ENCODE measurements at places on chromosomes 3 and 15.

- no peak for DNase-seq
Measured at GRCh38 chr3:11640009-11640673, 3.6 kb downstream of the VGLL4 start.

- DNase-seq = no peak
Measured at GRCh38 chr3:55333923-55334322, 153.2 kb downstream of the WNT5A start.

DNA sequence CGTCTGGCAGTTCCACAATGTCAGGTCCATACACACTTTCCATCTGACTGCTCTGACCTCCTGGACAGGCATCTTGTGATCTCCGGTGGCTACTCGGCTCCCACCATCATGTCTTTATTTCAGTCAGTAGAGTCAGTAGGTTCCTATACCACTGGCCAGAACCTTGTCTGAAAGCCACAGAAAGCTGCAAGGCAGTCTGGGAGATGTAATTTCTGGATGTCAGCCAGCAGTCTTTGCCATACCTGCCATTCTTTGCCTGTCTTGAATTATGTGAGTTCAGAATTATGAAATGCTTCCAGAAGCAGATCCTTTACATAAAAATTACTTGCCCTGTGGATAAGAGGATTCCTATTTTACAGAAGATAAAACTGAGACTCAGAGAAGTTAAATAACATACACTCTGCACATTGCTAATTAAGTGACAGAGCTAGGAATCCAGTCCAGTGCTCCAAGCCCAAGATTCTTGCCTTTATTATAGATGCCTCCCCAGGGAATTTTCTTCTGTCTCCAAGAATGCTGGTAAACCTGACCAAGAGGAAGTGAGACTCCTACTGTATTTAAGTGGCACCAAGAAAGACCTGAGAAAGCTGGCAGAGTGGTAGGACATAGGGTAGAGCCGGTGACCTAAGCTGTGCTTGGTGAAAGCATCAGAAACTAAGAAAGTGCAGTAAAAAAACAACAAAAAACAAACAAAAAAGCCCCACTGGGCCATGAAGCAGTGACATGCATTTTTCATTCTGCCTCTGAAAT is 75.6 kb downstream of the IQCH start:
- DNase-seq = no peak

DNA sequence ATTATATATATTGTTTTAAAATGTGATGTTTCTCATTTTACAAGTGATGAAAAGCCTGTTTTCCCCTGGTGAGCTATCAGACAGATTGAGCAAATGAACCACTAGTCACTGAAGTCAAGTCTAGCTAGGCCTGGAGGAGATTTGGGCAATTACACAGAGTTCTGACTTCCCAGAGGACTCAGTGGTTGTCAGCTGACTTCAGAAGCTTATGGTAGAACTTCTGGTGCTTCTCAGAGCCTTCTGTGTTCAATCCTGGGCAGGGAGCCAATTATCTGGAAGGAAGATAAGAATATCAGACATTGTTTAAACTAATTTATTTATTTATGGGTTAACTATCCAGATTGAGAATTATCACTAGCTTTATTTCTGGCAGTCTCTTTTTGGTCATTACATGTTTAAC is 37.7 kb upstream of the NAALADL2 start:
- no peak for DNase-seq

DNA sequence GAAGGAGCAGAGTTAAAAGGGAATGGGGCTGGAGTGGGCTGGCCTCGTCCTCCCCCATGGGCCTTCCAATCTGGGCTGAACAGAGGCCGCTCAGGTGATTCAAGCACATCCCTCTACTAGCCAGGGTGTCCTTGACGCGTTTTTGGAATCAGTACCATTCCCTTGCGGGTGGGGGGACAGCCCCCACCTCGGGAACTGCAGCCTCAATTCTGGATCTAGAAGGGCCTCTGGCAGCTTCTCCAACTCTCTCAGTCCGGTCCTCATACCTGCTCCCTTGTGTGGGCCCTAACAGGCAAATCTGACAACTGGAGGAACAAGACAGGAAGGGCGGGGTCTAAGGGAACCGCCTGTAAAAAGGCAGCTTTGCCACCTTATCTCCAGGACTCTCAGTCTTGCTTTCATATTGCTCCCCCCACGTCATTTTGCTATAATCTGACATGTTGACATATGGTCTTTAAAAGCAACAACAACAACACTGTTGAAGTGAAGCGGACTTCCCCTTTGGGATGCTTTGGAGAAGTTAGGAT is 802 bp upstream of the CHRNB4 start:
- DNase-seq = no peak

DNA sequence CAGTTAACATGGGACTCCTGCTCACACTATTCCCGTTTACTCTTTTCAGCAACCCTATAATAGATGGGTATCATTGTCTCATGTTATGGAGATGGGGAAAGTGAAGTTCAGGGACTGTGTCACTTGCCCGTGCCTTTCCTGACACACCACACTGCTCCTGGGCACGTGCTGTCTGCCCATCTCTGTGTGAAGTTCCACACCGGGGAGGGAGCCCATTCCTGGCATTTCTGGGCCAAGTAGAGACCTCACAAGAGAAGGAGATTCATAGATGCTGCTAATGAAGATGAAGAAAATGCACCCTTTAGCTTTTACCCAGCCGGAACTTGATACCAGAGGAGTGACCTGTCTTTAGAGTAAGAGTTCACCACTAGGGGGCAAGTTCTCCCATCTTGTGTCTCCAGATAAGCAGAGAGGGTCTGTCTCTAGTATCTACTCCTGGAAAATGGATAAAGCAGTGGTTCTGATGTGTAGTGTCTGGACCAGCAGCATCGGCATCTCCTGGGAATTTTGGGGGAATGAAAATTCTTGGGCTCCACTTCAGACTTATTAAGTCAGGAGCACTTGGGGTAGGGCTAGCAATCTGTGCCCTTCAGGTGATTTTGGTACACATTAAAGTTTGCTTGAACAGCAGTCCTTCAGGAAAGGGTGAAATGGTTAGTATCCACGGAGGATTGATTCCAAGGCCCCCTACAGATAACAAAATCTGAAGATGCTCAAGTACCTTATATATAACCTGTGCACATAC is 2.0 kb upstream of the TOPBP1 start:
- no peak for DNase-seq

DNA sequence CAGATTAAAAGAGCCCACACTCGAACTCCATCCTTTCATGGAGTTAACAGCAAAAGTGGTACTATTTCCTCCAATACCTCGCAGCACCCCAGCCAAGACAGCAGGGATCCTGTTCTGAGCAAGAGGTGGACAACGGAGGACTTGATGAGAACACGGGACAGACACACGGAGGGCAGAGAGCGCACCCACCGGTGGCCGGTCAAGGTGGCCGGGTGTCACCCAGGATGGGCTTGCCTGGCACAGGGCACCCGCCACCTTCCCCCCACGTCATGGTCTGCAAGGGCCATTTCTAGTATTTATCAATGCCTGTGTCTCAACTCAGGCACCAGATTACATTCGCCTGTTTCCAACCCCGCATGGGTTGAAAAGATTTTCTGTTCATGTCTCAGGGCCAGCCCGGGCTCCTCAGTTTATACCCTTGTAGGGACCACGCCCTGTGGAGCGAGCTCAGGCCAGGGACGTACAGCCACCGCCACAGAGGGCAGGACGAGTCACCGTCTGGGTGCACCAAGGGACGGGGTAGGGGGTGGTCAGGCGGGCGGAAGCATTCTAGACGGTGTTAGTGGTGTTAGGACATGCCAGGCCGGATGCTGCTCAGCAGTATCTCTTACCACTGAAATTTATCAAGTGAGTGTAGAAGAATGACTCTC is 64.2 kb downstream of the CYFIP1 start:
- DNase-seq = no peak

GRCh38 chr3:7760718-7761117 is 740.9 kb upstream of the LMCD1 start:
- DNase-seq = no peak

GRCh38 chr3:148924562-148924961 is 59.5 kb downstream of the CPA3 start:
- no peak for DNase-seq

DNA sequence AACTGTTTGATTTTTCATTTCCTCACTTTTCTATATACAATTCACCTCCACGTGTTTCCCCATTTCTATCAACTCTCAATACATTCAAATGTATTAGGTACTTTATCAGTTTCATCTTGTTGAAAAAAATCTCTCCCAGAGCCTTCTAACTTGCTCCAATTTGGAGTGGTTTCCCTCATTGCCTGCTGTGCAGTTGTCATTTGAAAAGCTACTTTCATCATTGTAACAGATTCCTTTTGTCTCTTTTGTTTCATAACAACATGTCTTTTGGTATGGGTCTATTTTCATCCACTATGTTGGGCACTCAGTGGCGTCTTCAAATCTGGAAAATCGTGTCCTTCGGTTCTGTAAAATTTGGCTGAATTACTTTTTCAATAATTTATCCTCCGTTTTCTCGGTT is 75.0 kb downstream of the NR2E3 start:
- no peak for DNase-seq

GRCh38 chr3:38133557-38134405 is 3.1 kb downstream of the ACAA1 start:
- no peak for DNase-seq

GRCh38 chr15:36422631-36423030 is 156.8 kb upstream of the CDIN1 start:
- no peak for DNase-seq

- no peak for DNase-seq
Measured at GRCh38 chr3:151002003-151002981, 29.8 kb upstream of the CLRN1 start.

- no peak for DNase-seq
Measured at GRCh38 chr3:169150343-169150742, 513.2 kb downstream of the MECOM start.

GRCh38 chr3:20185331-20185678 is 701 bp downstream of the SGO1 start:
- no peak for DNase-seq

GRCh38 chr3:197942956-197943556 is 6.9 kb upstream of the RPL35A start:
- no peak for DNase-seq

DNA sequence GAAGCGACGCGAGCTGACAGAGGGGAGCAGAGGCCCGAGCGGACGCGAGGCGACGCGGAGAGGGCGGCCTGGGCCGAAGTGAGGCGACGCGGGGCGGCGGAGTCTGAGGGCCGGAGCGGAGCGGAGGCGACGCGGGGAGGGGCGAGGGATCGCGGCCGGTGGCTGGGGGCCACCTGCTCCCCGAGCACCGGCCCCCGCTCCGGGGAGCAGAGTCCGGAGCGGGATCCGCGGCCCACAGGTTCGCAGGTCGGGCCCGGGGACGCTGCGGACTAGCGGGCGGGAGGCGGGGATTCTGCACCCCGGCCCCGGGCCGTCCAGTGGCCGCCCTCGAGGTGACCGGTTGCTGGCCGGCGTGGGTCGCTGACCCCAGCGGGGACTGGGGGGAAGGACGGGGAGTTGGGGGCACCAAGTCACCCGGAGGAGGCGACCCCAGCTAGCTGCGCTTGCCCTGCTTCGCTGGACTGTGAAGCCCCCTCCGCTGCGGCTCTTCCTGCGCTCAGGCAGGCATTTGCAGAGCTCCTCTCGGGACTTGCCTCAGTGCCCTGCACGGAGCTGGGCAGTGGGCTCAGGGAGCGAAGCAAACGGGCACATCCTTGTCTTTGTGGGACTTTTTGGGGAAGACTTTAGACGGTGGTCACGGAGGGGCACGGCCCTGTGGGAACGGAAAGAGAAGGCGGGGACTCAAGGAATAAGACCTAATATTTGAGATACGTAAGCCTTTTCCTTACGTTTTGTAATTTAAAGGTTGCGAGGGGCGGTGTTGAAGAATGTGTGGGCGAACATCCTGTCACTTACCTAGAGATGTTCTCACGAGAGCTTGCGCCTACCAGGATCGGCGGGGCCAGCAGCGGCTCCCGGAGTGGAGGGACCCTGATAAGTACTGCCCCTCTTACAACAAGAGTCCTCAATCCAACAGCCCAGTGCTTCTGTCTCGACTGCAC is 566 bp downstream of the HMCES start:
- peak; percentile 20 for DNase-seq

DNA sequence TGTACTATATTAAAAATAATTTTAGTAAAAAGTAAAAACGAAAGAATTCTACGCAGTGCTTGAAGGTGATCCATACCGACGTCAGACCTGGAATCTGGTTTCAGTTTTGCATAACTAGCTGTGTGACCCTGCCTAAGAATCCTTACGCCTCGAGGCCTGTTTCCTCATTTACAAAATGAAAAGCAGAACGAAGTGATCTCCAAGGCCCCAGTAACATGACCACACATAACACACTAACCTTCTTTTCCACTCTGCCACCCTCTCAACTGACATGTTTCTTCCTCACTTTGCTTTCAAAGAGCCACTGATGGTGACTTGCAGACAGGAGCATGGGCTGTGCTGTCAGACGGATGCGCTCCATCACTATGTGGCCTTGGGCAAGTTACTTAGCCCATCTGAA is 4.8 kb downstream of the MESD start:
- no peak for DNase-seq

GRCh38 chr15:92076541-92076940 is 223.0 kb downstream of the SLCO3A1 start:
- no peak for DNase-seq

DNA sequence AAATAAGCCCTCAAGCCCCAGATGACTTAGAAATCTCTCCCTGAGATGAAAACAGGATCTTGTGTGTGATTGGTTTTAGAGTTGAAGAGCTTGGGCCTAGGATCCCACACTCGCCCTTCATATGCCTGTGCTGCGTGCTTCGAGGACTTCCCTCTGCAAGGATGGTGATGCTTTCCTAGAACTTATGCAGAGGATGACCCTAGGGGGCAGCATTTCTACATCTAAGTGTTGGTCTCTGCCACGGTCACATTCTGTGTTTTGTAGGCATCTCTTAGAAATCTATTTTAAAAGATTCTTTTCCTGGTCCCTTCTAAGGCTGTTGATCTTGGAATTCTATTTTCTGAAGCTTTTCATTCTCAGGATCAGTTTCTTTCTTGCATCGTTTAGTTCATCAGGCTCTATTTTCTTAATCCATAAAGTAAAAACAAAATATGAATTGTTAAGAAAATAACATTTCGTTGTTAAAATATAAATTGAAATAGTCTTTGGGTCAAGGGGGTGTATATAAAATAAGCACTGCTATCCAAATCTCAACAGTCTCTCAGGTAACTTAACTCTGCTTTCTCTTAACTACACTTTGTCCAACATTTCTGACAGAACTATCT is 45.7 kb downstream of the WDR76 start:
- no peak for DNase-seq

- DNase-seq = no peak
Measured at GRCh38 chr15:66108483-66109265, 144.9 kb downstream of the MEGF11 start.
